CD4-positive, alpha-beta T cell treated with Interleukin-21 for 1 hour (primary cell): ENCODE measurements at places on chromosomes 1 and 21.
A peak's percentile ranks its signal among the peaks of the same experiment; 100 is the strongest.

- DNase-seq = no peak
Measured at GRCh38 chr1:230901671-230902070, 33.4 kb upstream of the C1orf198 start.

- no peak for DNase-seq
Measured at GRCh38 chr1:19757641-19758040, 42.1 kb downstream of the TMCO4 start.

- DNase-seq = no peak
Measured at GRCh38 chr1:160179336-160179735, 11.0 kb upstream of the CASQ1 start.

GRCh38 chr1:99292886-99293285 lies 28.6 kb downstream of the PLPPR4 start:
- DNase-seq = no peak

GRCh38 chr1:12060500-12060899 lies 2.6 kb upstream of the TNFRSF8 start:
- DNase-seq = no peak

DNA sequence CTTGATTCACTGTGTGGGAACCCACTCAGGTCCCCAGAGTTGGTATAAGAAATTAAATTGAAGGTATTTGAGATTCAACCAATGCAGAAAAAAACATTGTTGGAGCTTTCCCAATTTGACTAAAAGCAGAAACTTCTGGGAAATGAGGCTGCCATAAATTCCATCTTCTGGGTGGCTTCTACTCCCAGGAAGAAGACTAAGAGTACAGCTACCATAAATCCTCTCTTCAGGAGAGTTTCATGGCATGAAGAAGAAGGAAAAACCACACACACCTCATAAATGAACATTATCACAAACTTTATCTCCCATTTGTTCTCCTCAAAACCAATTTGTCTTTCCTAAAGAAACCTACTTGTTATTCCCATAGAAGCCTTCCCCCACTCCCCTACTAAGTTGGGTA lies 283.9 kb downstream of the DPYD start:
- DNase-seq = no peak

- DNase-seq = peak; percentile 19
Measured at GRCh38 chr1:218339267-218339831, 5.8 kb upstream of the TGFB2 start.

DNA sequence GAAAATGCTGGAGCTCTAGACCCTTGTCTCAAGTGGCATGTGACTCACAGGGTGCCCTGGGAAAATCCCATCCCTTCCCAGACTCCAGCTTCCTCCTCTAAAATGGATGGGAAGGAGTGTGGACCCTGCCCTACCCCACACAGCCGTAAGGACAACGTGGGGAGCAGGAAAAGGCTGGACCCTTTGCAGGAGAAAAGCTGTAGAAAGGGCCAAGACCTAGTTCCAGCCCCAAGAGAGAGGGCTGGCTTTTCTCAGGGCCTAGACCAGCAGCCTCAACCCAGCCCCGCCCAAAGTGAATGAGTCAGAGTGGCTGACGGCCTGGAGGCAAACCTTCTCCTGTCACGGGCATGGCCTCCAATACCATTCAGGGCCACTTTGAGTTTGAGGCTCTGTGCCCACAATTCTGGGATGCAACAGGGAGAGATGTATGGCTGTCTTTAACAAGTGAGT lies 1.1 kb downstream of the LAMB3 start:
- DNase-seq = peak; percentile 56

GRCh38 chr1:39003281-39003680 lies 12.2 kb downstream of the AKIRIN1 start:
- no peak for DNase-seq

DNA sequence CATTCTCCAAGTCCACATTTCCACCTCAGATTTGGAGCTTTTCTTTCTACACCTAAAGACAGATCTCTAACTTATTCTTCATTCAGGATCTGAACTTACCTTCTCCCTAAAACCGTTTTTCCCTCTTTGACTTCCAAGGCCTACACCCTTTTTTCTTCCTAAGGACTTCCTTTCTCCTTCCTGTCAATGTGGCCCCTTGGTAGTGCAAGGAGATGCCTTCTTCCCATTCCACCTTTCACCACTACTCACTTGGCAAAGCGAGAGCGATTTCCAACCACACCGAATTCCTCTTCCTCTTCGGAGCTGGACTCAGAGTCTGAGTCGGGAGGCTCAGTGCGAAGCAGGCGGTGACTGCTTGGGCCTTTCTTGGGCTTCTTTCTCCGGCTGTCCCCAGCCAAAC lies 1.3 kb downstream of the EFCAB14 start:
- no peak for DNase-seq

- no peak for DNase-seq
Measured at GRCh38 chr1:48229317-48229716, 6.8 kb downstream of the SLC5A9 start.

- no peak for DNase-seq
Measured at GRCh38 chr1:20740781-20741180, 8.3 kb upstream of the SH2D5 start.

GRCh38 chr1:20110679-20111078 lies 8.7 kb downstream of the PLA2G2D start:
- DNase-seq = no peak

GRCh38 chr1:145991735-145992412 lies 4.5 kb downstream of the TXNIP start:
- peak; percentile 47 for DNase-seq

DNA sequence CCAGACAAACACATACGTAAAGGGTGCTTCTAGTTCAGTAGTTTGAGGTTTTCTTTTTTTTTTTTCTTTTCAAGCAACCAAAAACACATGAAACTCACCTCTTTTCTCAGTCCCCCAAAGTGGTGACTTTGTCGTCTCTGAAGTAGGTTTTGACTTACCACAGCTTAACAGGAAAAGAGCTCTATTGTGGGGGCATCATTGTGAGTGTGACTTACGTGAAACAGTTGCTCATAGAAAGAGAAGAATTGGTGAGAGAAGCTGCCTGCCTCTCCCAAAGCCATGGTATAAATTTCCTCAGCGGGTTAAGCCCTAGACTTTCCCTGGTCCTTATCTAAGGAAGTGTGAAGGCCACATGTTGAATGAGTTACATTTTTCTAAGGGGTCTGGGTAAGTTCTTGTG lies 11.9 kb downstream of the FASLG start:
- peak; percentile 68 for DNase-seq

- DNase-seq = no peak
Measured at GRCh38 chr1:66402194-66402593, 131.8 kb upstream of the SGIP1 start.

DNA sequence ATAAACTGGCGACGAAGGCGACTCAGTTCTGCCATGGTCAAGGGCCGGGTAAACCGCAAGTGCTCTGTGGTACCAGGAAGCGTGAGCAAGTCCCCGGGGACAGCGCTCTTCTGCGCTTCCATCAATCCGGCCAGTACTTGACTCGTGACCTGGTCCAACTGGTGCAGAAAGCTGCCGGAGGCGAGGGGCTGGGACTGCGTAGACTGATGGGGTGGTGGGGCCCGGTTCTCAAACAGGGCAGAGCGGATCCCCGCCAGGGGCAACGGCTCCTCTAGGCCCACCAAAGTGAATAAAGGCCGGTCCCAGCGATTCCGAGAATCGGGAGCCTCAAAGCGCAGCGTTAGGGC lies 852 bp downstream of the KTI12 start:
- peak; percentile 9 for DNase-seq

DNA sequence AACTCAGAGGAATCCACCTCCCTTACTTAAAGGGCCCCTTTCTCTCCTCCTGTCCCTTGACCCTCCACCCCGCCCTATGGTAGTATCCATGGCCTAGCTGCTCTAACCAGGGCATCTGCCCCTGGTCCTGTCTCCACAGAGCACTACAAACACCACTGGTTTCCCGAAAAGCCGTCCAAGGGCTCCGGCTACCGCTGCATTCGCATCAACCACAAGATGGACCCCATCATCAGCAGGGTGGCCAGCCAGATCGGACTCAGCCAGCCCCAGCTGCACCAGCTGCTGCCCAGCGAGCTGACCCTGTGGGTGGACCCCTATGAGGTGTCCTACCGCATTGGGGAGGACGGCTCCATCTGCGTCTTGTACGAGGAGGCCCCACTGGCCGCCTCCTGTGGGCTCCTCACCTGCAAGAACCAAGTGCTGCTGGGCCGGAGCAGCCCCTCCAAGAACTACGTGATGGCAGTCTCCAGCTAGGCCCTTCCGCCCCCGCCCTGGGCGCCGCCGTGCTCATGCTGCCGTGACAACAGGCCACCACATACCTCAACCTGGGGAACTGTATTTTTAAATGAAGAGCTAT lies 1.7 kb downstream of the BTG2 start:
- peak; percentile 68 for DNase-seq

- DNase-seq = no peak
Measured at GRCh38 chr1:220755309-220755708, 7.2 kb downstream of the MTARC2 start.

- no peak for DNase-seq
Measured at GRCh38 chr1:65429806-65430205, 9.3 kb downstream of the LEPR start.

DNA sequence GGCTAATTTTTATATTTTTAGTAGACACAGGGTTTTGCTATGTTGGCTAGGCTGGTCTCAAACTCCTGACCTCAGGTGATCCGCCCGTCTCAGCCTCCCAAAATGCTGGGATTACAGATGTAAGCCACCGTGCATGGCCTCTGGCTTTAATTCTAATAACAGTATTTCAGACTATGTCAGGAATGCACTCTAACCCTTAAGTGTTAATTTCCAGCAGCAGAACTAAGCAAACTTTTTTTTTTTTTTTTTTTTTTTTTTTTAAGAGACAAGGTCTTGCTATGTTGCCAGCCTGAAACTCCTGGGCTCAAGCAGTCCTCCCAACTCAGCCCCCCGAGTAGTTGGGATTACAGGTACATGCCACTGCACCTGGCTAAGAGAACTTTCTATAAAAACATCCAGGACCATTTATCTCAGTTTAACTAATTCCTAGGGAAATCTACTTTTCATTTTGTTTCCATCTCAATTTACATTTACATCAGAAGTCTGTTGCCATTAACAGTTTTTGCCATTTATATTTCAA lies 6.5 kb downstream of the DCAF8 start:
- DNase-seq = no peak

- no peak for DNase-seq
Measured at GRCh38 chr1:33610864-33611455, 138.5 kb downstream of the ZSCAN20 start.

DNA sequence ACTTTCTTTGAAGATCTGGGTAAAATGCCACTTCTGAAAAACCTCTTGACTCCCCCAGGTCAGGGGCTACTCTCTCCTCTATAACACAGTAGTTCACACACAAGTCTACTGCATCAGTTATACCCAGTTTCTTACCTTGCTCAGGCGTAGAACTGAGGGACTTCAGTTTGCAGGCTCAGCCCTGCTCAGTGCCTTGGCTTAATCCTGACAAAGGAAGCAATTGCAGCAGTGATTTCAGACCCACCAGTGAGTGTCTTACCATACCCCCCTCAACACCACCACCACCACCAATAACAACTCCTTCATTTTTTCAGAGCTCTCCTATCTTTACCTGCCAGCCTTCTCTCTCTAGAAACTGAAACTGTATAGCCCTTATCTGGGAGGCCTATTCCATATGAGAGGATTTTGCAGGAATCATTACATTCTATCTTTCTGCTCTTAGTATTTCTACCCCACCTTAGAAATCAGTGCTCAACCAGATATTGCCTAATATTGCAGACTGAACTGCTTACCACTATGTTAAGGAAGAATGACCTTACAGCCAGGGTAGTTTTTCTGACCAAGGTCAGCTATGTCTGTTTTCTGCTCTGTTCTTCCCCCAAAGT lies 105.5 kb upstream of the S1PR1 start:
- DNase-seq = no peak

GRCh38 chr1:66168467-66168887 lies 365.5 kb upstream of the SGIP1 start:
- DNase-seq = no peak

- no peak for DNase-seq
Measured at GRCh38 chr1:206953126-206953525, 6.9 kb upstream of the PIGR start.

GRCh38 chr1:118151312-118151937 lies 33.6 kb downstream of the SPAG17 start:
- DNase-seq = peak; percentile 9

- DNase-seq = no peak
Measured at GRCh38 chr21:44702973-44703730, 6.2 kb downstream of the KRTAP10-12 start.

- no peak for DNase-seq
Measured at GRCh38 chr1:147089457-147089856, 82.8 kb downstream of the PRKAB2 start.

GRCh38 chr21:34617753-34618339 lies 2.9 kb upstream of the RCAN1 start:
- no peak for DNase-seq

GRCh38 chr1:51172811-51173210 lies 63.3 kb upstream of the RNF11 start:
- no peak for DNase-seq

GRCh38 chr1:244941121-244941520 lies 76.8 kb upstream of the HNRNPU start:
- DNase-seq = no peak

GRCh38 chr1:116666187-116667077 lies 1.1 kb downstream of the IGSF3 start:
- DNase-seq = no peak

GRCh38 chr1:86965827-86966182 lies 51.4 kb downstream of the HS2ST1 start:
- DNase-seq = no peak

- DNase-seq = no peak
Measured at GRCh38 chr1:68770817-68771216, 273.9 kb upstream of the DEPDC1 start.

DNA sequence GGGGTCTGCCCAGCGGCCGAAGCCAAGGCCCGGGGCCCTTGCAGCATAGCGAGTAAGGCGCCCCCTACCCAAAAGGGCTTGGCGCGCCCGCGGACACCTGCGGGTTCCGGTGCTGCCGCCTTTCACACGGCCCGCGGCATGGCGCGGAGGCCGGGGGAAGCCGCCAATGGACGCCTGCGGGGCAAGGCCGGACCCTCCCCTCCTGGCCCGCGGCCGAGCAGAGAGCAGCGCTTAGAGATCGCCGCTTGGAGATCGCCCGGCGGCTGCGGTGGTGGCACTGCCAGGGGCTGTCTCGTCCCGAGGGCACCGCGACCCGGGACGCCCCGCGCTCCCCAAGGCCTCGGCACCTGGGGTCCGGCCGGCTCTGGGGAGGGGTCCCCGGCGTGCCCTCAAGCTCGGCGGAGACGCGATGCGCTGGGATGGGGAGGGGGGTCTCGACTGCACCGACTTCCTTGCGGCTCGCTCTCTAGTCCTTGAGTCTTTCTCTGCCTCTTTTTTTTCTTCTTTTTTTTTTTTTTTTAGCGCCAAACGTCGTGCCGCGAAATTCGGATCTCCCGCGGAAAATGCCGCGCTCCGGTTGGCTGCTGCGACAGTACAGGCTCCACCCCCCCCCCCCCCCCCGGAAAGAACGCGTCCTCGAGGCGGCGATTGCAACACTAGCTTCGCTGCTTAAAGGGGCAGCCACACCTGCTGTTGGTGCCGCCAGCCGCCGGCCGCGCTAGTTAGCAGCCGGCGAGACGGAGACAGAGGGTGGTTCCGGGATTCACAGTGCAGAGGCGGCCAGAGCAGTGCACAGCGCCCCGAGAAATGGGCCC lies at the start of gene E2F2:
Gene E2F2, minus strand, starts transcription at position 487 of the 815 bp plus-strand sequence. Its CDS starts 440 bp downstream, at position 47.
- DNase-seq = peak; percentile 89
